ENCODE measurements at places on chromosomes 5 and 9.

- DNase-seq = no peak
These were observed 189.2 kb downstream of the PCSK1 start for GRCh38 chr5:96243862-96244261.

DNA sequence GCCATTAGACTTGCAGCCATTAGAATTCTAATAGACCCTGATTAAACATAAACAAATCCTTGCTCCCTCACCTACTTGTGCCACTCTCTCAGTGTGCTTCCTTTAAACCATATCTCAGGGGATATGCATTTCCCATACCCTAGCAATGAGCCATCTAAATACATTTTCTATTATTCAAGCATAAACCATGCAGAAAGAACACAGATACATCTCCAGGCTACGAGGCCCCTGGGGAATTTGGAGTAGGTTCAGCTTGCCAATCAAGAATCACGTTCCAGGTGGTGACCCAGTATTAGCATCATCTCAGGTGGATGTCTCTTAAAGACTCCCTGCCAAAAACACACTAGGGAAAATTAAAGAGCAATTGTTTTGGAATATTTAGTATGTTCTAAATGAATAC, 93.0 kb upstream of the CCL21 start:
- DNase-seq = no peak

DNA sequence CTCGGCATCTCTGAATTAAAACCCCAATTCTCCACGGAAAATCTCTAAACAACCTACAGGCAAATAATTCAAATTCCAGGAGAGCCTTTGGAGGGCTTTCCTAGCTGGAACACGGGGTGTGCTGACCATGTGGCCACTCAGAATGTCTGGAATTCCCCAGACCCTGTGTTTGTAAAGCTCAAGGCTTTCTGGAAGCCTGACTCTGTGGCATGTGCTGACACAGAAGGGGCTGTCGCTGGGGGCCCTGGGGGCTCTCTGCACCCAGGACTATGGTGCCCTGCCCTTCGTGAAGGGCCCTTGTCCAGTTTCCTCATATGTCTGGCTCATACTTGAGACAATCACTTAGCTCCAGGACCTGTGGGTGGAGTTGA, 29.0 kb upstream of the BOD1 start:
- no peak for DNase-seq

DNA sequence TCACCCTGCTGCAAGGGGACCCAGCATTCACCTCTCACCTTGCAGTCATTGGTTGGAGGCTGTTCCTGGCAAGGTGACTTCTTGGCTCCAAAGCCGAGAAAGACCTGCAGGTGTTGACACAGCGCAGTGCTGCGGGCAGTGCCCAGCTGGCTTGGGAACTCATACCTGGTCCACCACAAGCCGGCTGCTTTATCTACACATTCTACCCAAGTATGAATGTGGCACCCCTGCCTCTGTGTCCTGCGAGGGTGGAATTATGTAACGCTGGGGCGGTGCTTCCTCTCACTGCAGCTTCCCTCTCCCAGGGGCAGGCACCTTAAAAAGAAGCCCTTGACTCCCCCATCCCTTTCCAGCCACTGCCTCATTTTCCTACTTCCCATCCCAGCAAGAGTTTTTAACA, 2.5 kb upstream of the ZMYND19 start:
- DNase-seq = no peak

- no peak for DNase-seq
These were observed 711.0 kb upstream of the CTNND2 start for GRCh38 chr5:12615141-12615820.

- no peak for DNase-seq
These were observed 58.6 kb downstream of the PTCD2 start for GRCh38 chr5:72378639-72379289.

- DNase-seq = no peak
These were observed 3.0 kb downstream of the PKN3 start for GRCh38 chr9:128705051-128705965.

DNA sequence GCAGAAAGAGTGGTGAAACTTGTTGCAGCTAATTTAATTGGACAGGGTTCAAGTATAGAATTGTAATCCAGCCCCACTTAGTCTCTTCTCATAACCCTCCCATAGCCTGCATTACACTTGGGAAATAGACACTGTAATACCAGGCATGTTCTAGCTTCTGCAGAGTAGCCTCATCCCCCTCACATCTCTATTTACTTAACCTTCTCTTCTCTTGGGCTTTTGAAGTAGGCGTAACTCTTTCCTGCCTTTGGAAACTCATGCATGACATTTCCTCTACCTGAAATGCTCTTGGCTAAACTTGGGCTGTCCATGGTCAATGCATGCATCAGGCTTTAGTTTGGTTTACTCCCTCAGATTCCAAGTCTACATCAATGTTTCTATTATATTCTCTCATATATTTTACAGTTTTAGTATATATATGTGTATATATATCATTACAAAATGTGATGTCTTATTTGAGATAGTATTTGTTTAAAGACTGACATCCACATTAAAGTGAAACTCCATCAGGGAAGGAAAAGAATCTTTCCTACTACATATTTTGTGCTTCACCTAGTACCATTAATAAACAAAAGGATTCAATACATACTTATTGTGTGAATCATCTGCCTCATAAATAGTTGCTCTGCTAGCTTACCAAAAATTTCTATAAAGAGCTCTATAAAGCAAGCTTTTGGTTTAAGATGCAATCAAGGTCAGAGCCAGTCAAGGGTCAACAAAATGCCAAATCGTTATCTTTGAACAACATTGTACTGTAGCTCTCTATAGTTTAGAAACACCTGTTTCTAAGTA, 1158.0 kb downstream of the MAT2B start:
- no peak for DNase-seq

- DNase-seq = no peak
These were observed 174.3 kb downstream of the SYK start for GRCh38 chr9:90975781-90976538.

DNA sequence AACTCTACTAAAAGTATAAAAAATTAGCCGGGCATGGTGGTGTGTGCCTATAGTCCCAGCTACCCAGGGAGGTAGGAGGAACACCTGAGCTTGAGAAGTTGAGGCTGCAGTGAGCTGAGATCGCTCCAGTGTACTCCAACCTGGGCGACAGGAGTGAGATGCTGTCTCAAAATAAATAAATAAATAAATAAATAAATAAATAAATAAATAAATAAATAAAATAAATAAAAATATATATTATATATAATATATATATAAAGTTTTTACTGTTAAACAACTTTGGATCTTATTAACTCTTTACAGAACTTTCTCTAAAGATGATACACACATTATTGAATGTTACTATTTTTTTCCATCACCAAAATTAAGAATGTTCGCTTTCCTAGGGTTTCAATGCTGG, 38.4 kb downstream of the HMGCR start:
- no peak for DNase-seq

DNA sequence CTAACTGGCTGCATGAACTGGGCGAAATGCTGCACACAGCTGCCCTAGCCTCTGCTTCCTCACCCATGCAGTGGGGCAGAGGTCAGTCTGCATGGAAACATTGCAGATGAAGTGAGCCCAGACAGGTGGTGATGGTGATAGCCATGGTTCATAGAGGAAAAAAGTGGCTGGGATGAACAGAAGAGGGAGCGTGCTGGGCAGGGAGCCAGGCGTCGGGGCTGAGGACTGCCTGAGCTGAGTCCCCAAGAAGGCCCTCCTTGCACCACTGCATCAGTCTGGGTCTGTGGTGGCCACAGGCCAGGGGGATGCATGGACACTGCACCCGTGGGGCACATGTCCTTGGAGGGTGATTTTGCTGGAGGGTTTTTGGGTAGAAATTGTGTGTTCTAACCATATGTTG, 80.5 kb downstream of the AMBP start:
- no peak for DNase-seq

- DNase-seq = no peak
These were observed 104.3 kb upstream of the ARRDC3 start for GRCh38 chr5:91487420-91487819.

- no peak for DNase-seq
These were observed 12.7 kb downstream of the ANKS6 start for GRCh38 chr9:98783518-98784226.

DNA sequence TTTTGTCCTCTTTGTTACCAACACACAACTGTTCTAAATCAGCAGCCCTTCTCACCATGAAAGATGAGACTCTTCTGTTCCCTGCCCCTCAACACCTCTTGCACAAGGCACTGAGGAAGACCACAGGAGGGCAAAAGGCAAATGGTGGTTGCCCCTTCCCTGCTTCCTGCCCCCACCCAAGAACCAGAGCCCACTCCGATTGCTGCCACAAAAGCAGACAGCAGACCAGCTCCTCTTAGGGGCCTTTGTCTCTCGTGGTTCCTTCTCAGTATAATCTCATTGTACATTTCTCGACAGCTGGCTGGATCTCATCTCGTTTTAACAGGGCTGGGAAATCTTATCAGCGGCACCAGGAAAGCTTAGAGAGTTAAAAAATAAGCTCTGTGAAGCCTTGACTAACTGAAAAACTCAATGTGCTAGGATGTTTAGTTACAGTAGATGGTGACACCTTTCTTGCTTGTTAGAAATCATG, 1.1 kb downstream of the MVB12B start:
- no peak for DNase-seq

GRCh38 chr5:108508979-108509378, 127.1 kb upstream of the FBXL17 start:
- DNase-seq = no peak

- no peak for DNase-seq
These were observed 152.8 kb downstream of the SLC12A2 start for GRCh38 chr5:128236334-128236733.

- DNase-seq = no peak
These were observed 15.8 kb downstream of the EXOC3 start for GRCh38 chr5:458547-459353.

DNA sequence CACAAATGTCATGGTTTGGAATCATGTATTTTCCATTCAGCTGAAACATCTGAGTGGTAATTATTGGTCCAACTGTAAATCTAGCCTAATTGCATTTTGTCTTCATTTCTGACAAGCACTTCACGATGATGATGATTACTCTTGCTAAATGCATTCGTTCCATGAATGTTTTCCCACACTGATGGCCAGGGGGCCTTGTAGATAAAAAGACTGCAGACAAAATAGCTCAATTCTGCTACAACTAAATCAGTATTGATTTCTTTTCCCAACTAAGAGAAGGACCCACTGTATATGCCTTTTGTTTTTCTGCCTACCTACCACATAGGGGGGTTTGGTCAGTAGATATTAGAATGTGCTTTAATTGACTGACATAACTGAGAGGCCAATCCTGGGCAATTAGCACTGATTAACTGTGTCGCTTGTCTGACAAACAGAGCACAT, 1351.3 kb upstream of the NUDT12 start:
- DNase-seq = no peak

DNA sequence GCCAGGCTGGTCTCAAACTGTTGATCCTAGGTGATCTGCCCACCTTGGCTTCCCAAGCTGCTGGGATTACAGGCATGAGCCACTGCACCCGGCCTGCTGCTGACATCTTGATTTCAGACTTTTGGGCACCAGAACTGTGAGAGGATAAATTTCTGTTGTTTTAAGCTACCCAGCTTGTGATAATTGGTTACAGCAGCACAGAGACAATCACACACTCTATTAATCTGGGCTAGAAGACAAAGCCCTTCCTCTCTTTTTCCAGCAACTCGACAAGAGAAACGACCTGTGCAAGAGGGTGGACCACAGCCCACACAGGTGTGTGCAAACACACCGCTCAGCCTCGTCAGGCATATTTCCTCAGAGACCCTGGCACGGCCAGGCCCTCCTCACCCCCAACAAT, 4.5 kb downstream of the ANKRD55 start:
- no peak for DNase-seq

DNA sequence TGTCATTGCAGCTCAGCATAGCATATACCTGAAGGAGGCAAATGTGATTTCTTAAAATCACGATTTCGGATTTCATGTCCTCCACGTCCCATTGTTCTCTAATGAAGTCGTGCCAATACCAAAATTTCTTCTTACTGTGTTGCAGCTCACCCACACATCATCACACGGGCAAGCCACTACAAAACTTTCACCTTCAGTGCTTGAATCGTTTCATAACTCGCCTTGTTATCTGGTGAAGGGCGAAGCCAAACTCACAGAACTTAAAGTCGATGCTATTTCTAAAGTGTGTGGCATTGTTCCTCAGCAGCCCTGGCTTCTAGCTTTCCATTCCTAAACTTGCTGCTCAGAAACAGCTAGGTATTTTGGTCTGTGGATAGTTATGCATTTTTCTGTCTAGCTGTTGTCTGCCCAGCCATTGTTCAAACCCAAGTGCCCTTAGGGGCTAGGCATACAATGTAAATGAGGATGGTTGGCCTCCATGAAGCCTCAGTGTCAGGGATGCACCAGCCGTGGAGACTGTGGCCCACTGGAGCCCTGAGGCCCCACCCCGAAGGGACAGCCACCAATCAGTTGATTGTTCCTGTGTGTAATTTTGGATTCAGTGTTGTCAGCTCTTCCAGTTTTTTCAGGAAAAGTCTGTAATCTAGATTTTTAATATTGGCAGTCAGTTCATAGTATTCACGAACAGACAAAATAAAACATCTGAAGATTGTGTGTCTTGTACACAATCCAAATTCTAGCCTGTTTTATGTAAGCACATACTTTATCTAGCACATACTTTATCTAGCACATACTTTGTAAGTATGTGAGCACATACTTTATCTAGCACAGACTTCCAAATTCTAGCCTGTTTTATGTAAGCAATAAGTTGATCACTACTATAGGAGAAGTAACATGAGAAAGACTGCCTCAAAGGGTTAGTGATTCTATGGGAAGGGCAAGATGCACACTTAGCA, 112.8 kb downstream of the DAPK1 start:
- DNase-seq = no peak

DNA sequence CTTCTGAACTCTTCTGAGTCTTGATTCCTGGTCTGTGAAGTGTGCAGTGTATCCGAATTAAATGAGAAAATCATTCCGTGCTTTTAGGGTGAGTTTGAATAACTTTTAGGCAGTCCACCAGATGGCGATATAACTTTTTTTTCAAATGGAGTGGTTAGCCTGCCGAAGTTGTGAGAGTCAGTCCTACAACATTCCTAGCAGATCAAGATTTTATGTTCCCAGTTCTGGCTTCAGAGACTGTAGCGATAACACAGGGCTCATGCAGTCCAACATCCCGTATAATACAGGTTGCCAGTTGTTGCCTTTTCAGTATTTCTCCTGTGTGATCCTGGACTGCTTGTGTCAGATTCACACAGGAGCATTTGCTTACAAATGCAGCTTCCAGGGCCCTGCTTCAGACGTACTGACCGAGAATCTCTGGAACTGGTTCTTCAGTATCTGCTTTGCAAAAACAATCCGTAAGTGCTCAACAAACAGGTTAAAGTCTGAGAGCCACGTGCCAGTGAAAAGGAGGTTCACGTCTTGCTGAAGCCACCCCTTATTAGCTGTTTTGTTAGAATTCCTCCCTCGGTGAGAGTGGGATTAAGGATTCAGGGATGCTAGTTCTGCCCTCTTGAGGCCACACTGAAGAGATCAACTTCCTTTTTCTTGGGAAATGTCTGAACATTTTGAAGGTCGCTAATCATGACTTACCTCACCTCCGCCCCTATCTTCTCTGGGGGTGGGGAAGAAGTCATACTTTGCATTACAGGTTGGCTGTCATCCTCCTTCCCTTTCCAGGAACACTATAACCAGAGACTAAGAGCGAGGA, 22.8 kb downstream of the SMIM3 start:
- no peak for DNase-seq

- no peak for DNase-seq
These were observed 828 bp downstream of the ZSWIM6 start for GRCh38 chr5:61332851-61333320.

- no peak for DNase-seq
These were observed 41.9 kb downstream of the CDH6 start for GRCh38 chr5:31235381-31235780.
